ENCODE measurements at places on chromosomes 1 and 21.

DNA sequence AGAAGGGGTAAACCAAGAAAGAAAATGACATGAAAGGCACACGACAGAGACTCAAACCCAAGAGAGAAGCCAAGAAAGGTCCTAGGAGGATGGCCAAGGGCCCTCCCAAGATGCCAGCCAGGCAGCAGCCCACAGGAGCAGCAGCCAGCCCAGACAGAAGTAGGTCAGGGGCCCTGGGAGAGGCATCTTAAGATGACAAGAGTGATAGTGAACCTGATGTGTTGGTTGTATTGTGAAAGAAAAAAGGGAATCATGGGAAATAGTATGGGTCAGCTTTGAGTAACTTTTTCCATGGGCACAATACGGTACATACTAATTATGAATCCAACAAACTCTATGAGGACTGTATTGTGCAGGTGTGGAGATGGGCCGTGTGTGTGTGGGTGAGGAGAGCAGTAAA is 3.3 kb downstream of the CCSAP start:
- DNase-seq, result no peak

- no peak for DNase-seq
Observed at GRCh38 chr1:185644531-185644930, 89.7 kb upstream of the HMCN1 start.

DNA sequence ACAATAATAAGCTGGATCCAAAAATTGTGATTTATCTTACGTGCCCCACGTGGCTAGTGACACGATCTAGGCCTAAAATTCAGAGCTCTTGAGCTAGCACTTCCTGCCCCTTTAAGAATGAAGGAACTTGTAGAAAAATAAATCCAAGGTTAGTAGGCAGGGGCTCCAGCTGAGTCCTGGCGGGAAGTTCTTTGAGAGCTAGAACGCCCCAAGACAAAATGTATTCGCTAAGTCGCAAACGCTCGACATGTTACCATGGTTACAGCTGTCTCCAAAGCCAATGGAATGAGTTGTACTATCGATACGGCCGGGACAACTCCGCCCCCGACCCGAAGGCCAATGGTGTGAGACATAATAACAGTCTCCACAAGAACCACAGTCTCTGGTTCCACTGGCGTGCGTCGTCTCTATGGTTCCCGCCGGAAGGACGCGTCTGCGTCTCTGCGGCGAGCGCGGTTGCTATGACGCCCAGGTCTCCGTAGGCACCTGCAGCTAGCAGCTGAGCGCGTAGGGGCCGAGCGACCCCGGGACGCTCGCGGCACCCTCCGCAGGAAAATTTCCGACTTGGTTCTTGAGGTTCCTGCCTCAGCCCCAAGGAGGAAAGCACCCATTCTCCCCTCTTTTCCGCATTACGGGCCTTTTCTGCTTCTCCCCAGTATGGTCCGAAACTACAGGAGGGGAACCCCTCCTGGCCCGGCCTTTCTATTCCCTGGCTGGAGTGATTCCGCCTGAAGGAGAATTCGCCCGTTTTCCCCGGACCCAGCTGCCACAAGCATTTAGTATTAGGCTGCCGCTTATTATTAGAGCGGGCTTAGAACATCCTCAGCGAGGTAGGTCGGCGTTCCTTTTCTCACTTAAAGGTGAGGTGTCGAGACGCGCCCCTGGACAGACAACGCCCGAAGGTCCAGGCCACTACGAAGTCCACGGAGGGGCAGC is at the start of gene CCDC30:
Gene CCDC30 (plus strand): TSS at position 459 of the 936 bp plus-strand sequence. CDS start 17,266 bp downstream, outside the sequence.
- peak; percentile 97 for DNase-seq

DNA sequence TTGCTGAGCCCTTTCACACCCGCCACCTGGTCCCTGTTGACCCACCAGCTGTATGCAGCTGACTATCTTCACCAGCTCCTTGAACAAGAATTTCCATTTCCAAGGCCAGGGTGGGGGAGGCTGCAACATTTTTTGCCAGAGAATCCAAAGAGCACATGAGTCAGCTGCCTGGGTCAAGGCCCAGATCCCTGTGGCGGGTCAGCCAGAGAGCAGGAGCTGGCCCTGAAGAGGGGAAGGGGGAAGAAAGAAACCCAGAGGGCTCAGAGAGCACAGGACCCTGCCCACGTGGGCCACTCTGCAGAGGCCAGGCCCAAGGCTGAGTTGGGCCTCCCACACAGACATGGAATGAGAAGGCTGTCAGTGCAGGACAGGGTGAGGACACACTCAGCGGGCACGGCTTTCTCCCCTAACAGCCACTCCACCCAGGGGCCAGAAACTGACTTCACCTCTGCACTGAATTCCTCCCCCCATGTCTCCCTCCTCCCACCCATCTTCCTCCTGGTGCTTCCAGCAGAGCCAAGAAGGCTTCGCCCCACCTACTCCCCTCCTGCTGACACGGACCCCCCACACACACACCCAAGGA is 28.9 kb downstream of the S100A6 start:
- DNase-seq, result no peak

DNA sequence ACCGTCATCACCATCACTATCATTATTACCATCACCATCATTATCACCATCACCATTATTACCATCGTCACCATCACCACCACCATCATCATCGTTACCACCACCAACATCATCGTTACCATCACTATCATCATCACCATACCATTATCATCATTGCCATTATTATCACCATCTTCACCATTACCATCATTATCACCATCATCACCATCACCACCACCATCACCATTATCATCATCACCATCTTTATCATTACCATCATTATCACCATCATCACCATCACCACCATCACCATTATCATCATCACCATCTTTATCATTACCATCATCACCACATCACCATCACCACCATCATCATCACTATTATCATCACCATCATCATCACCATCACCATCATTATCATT is 112.9 kb downstream of the AJAP1 start:
- no peak for DNase-seq

DNA sequence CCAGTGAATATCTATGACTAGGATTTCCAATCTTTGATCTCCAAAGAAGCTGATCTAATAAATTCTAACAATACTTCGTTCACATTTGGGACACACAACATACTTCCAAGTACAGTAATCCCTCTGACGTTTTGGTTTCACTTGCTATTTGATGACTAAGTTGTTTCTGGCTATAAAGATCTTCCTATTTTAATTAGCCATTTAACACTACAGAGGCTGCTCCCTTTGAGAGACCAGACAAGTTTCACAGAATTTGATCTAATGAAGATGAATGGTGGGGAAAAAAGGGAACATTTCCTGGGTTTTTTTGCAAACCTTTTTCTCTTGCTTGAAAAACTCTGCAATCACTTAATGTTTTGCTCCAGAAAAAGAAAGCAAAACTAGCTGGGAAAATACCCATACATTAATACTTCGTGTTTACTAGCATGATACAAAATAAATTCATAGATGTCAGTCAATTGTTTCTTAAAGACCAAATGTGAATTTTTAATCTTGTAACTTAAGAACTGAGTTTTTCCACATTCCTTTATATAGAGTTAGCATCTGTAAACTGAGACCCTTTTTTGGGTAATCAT is 28.0 kb upstream of the GLIS1 start:
- no peak for DNase-seq

DNA sequence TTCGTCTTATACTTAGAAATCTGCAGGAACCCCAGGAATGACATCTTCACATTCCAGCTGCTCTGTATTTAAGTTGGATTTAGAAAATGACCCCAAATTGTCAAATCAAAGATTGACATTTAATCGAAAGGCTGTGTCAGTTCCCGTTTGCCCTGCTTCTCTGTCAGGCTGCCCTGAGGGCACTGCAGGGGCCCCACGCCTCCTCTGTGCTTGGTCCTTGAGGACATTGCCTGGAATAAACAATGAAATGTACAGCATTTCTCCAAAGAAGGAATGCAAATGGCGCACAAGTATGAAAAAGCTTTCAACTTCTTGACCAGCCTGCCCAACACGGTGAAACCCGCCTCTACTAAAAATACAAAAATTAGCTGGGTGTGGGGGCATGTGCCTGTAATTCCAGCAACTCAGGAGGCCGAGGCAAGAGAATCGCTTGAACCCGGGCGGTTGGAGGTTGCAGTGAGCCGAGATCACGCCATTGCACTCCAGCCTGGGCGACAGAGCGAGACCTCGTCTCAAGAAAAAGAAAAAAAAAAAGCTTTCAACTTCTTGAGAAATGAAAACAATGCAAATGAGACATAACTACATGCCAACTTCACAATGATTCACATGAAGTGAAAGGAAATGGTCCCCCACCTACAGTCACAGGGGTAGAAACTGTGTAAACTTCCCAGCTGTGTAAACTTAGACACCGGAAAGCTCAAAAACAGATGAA is 3.0 kb downstream of the TMPRSS3 start:
- DNase-seq, result no peak

- no peak for DNase-seq
Observed at GRCh38 chr1:918843-919242, 4.9 kb upstream of the SAMD11 start.

DNA sequence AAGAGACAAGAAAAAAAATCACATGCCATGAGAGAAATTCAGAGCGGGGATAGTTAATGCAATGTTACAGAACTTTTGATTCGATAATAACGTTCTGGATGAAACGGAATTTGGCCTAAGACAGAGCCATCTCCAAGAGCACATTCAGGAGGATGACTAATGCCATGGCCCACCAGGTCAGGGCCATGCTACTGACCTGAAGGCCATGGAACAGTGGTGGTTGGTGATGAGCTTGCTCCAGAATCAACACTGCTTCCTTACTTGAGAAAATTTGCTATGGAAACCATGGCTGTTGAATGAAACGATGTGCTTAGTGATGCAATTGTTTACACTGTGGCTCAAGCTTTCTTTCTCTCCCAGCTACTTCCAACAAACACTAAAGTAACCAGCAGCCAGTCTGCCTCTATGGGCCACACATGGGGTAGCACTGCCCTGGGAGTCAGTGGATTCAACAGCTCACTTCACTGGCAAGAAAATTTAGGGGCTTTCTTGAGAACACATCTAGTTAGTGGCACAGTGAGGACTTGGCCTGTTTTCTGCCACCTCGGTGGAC is 299.1 kb downstream of the PCP4 start:
- DNase-seq, result no peak

- DNase-seq, result no peak
Observed at GRCh38 chr1:24151175-24151533, 8.2 kb upstream of the IL22RA1 start.

- no peak for DNase-seq
Observed at GRCh38 chr1:180893614-180894013, 19.1 kb upstream of the KIAA1614 start.

Data from Panc1 (cell line).